ENCODE measurements at places on chromosomes 1 and 21. TPM values are rescaled to one million over a fixed set of nuclear protein-coding genes. Genes with fewer than 3 reads are reported as not detected.

GRCh38 chr1:147072482-147073432 is 99.5 kb downstream of the PRKAB2 start:
- no peak for DNase-seq

DNA sequence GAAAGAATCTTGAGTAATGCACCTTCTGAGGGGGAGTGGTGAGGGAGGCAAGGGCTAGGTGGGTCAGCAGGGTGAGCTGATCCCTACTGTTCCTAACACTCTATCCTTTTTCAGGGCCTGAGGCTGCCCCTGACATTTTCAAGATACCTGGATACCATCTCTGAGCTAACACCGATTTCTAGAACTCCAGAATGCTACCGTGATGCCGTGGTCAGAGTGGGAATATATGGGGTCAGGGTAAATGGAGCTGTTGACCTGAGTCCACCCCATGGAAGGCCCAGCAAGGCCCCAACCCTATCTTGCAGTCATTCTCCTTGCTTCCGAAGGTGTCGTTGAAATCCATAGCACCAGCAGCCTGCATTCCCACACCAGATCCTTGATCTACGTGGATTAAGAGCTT is 18.0 kb upstream of the PTPRF start:
- no peak for DNase-seq

GRCh38 chr1:214720561-214720960 is 117.6 kb downstream of the CENPF start:
- no peak for DNase-seq

- no peak for DNase-seq
These were observed 42.2 kb upstream of the MAGOH start for GRCh38 chr1:53280496-53280895.

DNA sequence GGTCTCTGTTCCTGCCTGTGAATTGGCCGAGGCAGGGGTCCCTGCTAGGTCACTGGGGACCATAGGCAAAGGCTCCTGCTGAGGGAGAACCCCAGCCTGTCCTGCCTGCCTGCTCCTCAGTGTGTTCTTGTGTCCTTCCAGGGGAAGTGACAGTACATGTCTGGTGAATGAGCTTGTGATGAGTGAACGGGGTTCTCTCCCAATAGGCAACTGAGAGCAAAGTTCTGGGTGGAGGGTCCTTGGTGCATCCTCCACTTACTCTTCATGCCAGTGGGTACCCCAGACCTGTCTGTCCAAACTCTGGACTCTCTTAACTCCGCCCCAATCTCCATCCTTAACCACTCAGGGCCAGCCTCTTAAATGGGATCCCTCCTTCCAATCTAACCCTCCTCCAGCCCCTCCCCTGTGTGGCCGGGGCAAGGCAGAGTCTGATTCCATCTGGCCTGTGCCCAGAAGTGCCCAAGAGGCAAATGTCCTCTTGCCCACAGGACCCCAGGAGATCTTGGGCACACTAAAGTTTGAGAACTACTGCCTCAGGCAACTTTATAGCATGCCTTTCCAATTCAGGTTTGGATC is 2.0 kb downstream of the XKR8 start:
- no peak for DNase-seq

DNA sequence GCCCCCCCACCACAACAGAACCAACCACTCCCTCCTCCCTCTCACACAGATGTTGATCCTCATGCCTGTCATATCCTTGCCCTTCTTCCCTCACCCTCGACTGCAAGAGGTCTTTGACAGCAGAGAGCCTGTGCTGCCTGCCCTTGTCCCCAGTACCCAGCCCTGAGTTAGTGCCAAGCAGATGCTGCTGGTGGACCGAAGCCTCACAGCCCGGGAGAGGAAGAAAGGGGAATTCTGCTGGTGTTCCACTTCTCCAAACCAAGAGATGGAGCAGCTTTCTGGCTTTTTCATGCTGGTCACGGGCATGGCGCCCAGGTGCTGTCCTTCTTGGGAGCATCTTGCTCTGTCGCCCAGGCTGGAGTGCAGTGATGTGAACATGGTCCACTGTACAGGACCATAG is 69.1 kb downstream of the SLC66A1 start:
- no peak for DNase-seq

The LEFTY1 gene
- not detected for total RNA-seq

The LCE3B gene
- total RNA-seq: not detected

The PGLYRP4 gene
- 0.07 TPM for total RNA-seq

The OR2M3 gene
- not detected for total RNA-seq
